ENCODE measurements at places on chromosomes 3 and 15.

DNA sequence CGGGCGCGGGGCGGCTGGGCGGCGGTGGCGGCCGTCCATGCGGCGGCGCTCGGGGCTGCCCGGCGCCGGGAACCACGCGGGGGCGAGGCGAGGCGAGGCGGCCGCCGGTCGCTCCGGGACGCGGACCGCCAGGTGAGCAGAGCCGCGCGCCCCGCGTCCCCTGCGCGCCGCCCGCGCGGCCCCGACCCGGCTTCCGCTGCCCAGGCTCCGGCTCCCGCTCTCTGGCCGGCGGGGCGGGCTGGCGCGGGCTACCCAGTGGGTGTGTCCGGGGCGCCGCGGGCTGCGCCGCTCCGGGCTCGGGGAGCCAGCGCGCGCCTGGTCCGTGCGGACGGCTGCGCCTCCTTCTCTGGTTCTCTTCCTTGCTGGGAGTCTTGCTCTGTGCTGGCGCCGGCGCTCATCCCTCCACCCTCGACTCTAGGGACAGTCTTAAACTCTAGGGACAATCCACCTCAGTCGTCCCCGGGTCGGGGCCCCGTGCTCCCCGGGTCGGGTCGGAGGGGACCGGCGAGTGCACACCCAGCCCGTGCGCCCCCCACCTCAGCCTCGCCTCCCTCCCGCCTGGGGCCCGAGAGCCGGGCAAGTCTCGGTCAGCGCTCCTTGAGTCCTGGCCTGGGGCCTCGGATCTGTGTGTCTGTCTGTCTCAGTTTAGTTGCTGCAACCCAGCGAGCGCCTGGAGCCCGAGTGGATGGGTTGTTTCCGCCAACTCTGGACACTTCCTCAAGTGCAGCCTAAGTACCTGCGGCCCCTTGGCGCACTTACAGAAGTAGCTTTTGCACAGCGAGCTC is 488 bp downstream of the THSD4 start:
- DNase-seq: no peak

GRCh38 chr3:38613426-38613825 is 36.1 kb downstream of the SCN5A start:
- no peak for DNase-seq

GRCh38 chr3:127329631-127330285 is 41.9 kb upstream of the PRR20G start:
- no peak for DNase-seq

- no peak for DNase-seq
Measured at GRCh38 chr3:112640930-112641801, at the start of gene CCDC80. TSS of gene CCDC80 (minus strand) at chr3:112641143. CDS start at chr3:112639905, 1,238 bp downstream.

DNA sequence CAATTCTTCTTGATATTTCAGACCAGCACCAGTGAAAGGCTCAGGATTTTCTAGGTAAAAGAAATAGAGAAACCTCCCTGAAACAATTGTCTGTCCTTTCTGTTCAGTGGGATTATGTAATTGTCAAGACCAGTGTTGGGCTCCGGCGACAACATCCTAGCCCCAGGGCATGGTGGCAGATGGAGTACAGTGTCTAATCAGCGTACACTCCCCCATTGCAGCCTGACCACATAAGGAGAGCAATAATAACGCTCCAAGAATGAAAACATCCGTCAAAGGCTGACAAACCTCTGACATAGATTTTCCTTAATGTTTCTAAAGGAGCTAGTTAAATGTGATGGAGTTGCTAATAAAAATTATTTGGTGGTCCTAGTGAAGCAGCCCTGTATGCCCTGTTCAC is 144.6 kb downstream of the EBLN2 start:
- DNase-seq: no peak

GRCh38 chr15:73750438-73750837 is 2.7 kb downstream of the INSYN1 start:
- no peak for DNase-seq

DNA sequence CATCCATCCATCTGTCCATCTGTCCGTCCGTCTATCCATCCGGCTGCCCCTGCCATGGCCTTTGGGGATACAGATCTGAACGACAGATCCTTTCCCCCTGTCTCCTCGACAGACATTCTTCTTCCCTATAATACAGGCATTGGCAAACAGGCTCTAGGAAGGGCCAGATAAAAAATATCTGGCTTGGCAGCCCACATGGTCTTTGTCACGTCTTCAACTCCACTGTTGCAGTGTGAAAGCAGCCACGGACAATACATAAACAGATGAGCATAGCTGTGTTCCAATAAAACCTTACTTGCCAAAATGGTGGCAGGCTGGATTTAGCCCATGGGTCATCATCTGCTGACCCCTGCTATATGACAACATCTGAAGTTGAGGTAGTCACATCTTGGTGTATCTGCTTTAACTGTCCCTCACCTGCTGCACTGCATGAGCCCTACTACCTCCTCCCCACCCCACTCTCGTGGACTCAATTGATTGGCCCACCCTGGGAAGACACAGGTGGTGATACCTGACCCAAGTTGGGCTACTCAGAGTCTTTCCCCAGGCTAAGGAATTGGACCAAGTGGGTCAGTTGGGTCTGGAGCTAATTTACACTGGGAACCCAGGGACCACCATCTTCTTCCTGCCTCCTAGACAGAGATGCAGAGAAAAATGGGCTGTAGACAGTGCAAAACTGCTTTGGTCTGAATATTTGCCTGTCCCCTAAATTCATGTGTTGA is 128.4 kb upstream of the SMAD3 start:
- DNase-seq: no peak

DNA sequence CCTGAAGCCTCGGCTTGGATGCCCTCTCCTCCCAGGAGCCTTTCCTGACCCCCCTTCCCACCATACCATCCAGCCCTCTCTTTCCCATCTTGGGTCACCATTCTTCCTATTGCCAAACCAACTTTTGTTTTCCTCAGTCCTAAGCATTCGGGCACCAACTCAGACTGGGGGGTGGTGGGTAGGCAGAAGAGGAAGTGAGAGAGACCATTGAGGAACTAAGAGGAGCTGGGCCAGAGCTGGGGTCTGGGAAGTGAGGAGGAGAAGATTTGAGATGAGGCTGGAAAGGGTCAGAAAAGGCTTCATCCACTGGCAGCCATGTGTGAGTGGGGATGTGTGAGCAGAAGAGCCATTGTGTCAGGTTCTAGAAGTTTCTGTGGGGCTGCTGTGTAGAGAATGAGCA is 37.7 kb downstream of the TKT start:
- DNase-seq: no peak
